ENCODE measurements at places on chromosomes 3 and 15.

DNA sequence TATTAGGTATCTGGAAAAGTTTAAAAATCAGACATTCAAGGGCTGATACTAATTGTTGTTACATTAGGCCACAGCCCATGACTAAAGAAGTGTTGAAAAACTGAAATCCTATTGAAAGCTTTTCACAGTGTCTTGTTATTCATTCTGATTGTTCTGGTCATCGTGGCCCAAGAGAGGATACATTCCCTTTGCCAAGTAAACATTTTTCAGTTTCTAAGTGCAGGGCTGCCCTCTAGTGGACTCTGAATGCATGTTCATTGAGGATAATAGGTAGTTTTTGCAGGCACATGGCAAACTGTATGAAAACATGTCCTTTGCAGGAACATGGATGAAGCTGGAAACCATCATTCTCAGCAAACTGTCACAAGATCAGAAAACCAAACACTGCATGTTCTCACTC lies 181.1 kb downstream of the MYRIP start:
- peak; percentile 13 for DNase-seq

DNA sequence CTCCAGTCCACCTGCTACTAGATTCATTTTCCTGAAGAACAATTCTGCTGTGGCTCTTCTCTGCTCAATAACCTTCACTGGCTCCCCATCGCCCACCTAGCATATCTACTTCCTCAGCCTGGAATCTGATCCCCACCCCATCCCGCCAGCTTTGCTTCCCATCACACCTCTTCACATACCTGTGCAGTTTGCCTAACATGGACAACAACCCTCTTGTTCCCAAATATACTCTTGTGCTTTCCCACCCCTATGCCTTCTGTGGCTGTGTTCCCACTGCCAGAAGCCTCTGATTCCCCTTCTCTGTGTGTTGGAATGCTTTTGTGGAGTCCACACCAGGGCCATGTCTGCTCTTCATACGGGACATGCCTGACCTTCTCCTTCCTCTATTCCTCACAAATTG lies 29.5 kb downstream of the CMTM7 start:
- DNase-seq: no peak

GRCh38 chr3:52250122-52250521 lies 4.6 kb downstream of the PPM1M start:
- no peak for DNase-seq

- no peak for DNase-seq
Observed at GRCh38 chr3:146072824-146073223, 88.2 kb downstream of the PLOD2 start.

DNA sequence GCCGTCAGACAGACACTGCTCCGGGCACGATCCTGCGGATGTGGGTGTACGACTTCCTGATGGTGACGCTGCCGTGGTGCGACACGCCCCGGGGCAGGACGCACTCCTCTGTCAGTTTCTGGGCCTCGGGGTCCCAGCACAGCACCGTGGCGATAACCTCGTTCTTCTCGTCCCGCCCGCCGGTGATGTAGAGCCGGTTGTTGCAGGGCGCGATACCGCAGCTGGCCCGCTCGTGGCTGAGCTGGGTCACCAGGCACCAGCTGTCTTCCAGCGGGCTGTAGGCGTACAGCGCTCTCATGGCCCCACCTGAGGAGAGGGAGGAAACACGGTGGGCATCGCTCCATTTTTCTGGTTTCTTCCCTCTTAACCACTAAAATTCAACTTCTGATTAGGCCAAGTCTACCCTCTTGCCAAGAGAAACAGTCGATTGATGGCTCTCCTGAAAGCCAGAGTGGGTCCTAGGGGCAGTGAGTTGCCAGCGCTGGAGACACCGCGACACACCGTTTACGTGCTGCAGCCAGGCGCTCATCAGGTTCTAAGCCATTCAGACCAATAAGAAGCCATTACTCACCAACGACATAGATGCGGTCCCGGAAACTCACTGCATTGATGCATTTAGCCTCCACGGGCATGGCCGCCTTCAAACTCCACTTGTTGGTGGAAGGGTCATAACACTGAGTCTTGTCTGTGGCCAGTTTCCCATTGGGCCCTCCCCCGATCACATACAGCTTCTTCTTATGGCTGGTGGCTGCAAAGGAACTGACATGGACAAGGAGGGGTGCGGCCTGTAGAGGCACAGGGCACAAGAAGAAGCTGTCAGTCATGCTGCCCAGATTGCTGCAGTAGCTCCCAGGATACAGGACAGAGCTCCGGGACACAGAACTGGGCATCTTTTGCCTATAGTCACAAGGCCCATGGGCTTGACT lies 63.3 kb downstream of the KLHL6 start:
- DNase-seq: no peak

GRCh38 chr15:95459273-95459672 lies 871.2 kb upstream of the NR2F2 start:
- DNase-seq: no peak

DNA sequence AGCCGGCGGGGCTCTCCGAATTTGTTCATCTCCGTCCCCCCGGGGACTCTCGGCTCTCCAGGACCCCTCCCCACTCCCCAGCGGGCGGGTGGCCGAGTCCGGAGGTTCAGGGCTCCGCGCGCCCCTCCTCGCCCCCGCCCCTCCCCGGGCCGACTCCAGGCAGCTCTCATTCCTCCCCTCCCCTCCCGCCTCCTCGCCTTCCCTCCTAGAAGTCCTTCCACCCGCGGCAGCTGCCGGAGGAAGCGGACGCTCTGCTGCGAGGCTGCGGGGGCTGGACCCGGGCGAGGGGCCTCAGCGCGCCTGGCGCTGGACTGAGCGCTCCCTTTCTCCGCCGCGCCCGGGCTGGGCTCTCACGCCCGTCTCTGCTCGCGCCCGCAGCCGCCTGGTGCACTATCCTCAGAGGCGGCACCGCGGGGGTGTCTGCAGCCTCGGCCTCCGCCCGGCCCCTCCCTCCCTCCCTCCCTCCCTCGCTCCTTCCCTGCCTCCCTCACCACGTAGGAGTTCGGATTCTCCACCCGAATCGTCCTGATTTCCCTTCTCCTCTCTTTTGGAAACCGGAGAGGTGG lies at the start of gene ROBO2:
ROBO2 (plus strand) TSS at position 494 of the 566 bp plus-strand sequence. CDS start 687 bp downstream, outside the sequence.
- DNase-seq: peak; percentile 51

GRCh38 chr3:171508206-171508605 lies 48.0 kb upstream of the TNIK start:
- DNase-seq: no peak

- DNase-seq: peak; percentile 89
Observed at GRCh38 chr3:101849714-101850245, 466 bp downstream of the NFKBIZ start.

DNA sequence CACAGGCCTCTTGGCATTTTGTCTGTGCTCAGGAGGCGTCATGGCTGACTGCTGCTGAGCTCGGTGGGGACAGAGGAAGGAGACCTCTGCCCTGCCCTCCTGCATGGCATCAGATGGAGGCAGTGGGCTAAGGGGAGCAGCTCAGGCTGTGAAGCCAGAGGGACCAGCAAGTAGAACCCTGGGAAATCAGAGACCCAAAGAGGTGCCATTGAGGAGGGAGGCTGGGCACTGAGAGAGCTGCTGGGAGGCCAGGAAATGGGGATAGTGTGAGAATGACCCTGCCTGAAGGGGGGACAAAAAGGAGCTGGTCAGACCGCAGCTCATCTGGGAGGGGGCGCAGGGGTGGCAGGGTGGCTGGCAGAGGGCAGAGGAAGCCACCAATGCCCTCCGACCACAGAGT lies 136.8 kb downstream of the FBLN2 start:
- no peak for DNase-seq

DNA sequence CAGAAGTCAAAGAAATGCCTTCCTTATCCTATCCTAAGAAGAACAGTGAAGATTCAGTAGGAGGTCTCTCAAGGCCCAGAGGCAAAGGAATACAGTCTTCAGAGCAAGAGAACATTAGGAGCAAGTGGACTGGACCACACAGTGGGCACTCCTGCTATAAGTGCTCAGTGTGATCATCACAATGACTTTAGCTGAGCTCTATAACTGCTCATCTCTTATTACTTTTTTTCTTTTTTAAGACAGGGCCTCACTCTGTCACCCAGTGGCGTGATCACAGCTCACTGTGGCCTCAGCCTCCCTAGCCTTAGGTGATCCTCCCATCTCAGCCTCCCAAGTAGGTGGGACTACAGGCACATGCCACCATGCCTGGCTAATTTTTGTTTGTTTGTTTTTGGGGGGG lies 48.1 kb downstream of the COL8A1 start:
- no peak for DNase-seq
